ENCODE measurements at places on chromosomes 1 and 21. TPM values are rescaled to one million over a fixed set of nuclear protein-coding genes. Genes with fewer than 3 reads are reported as not detected.

The CHRM3 gene
- total RNA-seq, result 13.2 TPM

The TFF3 gene
- 4,796 TPM for total RNA-seq

The DNAH14 gene
- total RNA-seq, result 12.3 TPM

The CFHR4 gene
- not detected for total RNA-seq

The CACNA1S gene
- not detected for total RNA-seq

The FCER1A gene
- total RNA-seq, result 1.5 TPM

The SPATA21 gene
- total RNA-seq, result not detected

The NBPF4 gene
- not detected for total RNA-seq

The FNDC5 gene
- total RNA-seq, result 0.22 TPM

The PADI6 gene
- total RNA-seq, result not detected
